Ureter (tissue), 1 donor: ENCODE measurements at places on chromosomes 5 and 9.

DNA sequence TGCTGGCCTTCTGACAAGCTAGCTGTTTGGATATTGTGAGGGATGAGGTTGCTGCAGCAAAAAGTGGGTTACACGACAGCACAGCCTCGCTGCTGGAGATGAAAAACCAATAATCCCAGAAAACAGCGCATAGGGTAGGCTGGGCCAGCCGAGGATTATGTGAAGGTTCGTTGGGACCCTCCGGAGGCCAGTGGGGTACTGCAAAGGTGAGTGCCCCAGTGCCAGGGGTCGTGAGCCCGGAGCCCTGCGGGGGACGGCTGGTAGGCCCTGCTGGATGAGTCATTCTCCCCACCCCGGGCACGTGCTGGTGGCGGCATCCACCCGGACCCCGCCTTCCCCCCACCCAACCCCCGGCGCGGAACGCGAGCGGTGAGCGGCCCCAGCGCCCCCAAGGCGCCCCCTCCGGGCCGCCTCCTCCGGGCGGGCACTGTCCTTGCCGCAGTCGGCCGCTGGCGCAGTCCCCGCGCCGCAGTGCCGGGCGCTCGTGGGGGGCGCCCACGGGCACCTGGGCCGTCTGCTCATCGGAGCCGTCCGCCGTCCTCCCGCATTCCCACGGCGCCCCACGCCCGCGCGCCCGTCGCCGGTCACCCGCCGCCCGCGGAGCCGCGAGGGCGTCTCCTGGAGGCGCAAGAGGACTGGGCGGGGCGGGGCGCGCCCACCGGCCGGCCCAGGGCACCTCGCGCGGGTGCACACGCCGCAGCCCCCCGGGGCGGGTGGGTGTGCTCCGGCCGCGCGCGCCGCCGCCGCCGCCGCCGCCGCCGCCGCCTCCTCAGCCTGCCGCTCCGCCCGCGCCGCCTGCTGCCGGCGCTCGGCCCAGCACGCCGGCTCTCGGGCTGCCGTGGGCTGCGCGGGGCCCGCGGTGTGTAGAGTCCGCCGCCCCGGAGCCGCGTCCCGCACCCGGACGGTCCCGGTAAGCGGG, at the start of gene PHF24:
PHF24 (plus strand) TSS at position 794 of the 919 bp plus-strand sequence. CDS start 13,014 bp downstream, outside the sequence.
- DNase-seq: no peak

DNA sequence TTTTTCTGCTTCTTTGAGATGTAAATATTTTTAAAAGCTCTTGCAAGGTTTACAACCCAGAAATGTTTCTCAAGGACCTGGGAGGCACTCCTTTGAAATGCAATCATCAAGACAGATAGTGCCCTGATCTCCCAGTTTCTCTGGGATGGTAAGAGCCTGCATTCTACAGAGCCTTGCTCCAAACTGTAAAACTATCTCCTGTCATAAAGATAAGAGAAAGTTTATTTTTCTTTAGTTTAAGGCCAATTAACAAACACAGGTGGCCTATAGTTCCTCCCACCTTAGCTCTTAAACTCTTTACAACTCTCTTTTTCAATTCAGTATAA, 1231.1 kb upstream of the NUDT12 start:
- DNase-seq: no peak

GRCh38 chr9:13588151-13589033, 308.9 kb upstream of the MPDZ start:
- no peak for DNase-seq

DNA sequence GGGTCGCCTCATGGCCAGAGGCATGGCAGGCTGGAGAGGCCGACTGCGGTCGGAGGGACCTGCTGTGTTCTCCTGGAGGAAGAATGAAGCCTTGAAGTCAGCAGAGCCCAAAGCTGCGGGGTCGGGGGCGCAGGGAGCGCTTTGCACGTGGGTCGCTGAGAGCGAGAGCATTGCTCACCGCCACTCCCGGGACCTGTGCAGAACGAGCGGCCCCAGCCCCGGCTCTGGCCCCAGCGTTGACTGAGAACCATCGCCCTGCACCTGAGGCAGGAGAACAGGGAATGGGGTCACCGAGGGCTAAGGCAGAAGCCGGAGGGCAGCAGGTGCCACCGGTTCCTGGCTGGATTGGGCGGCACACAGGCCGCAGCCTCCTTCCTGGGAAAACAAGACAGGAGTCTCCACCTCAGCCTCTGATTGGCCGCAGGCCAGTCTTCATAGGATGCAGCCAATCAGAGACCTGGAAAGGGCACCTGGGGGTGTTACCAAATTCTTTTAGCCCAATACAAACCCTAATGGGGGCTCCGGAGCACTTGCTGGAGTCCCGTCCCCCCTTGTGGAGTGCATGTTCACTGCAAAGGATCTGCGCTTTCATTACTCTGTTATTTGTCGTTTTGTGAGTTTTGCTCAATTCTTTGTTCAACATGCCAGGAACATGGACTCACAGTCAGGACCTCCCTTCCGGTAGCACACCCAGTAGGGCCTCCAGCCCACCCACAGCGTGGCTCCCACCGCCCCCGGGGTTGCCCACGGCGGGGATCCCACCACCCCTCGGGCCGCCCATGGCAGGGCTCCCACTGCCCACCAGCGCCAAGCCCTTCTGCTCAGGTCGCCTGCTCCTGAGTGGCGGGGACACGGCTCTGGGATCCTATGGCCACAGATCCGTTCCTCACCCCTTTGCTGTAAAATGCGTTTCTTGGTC, 24.7 kb upstream of the SLC6A19 start:
- DNase-seq: no peak

DNA sequence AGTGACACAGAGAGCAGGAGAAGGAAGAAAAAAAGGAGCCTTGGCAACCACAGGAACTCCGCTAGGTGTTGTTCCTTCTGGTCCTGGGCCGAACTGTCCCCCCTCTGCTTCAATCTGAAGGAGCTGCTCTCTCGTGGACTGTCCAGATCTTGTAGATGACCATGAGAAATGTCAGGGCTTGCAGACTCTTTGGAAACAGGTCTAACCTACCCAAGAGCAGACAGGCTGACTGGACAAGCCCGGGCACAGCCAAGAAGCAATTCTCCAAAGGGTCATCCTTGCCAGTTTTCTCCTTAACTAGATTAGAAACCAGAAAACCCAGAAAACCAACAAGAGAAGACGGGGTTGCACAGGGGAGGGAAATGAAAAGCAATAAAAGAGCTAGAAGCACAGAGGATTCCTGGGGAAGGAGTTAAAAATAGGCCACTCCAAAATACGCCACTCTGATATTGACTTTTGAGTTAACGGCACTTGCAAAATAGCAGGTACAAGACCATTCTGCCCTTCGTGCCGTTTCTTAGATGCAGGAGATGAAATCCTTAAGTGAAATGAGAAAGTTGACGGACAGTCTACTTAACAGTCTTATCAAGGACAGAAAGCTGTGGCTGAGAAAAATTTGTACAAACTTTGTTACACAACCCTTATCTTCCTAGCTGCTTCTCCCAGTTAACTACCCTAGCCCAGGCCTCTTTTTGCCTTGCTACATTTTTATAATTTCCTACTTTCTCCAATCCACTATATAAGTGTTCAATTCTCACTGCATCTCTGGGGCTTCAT, 5.8 kb downstream of the GCNT4 start:
- DNase-seq: no peak

- no peak for DNase-seq
These were observed 249.1 kb upstream of the SMARCA2 start for GRCh38 chr9:1766042-1766441.

- DNase-seq: no peak
These were observed 111.3 kb downstream of the LPAR1 start for GRCh38 chr9:110926828-110927487.

- no peak for DNase-seq
These were observed 57.5 kb downstream of the COL27A1 start for GRCh38 chr9:114212826-114213225.

GRCh38 chr5:38468202-38468673, 88.2 kb downstream of the LIFR start:
- DNase-seq: no peak

- DNase-seq: peak; percentile 82
These were observed 141.5 kb downstream of the OSTF1 start for GRCh38 chr9:75229605-75230332.

- DNase-seq: peak; percentile 46
These were observed 11.0 kb upstream of the ERMP1 start for GRCh38 chr9:5843794-5844471.

DNA sequence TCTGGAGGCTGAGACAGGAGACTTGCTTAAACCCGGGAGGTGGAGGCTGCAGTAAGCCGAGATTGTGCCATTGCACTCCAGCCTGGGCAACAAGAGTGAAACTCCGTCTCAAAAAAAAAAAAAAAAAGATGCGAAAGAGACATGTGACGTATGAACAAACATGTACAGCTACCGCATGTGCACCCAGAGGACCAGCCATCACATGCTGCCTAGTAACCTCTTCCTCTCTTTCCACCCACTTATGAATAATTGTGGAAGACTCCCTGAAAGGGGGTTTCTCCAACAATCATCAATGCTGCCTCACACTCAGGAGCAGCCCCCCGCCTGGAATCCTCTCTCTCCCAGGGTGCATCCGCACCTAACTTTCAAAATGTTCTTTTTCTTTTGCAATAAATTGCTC, 2.2 kb downstream of the SARDH start:
- DNase-seq: peak; percentile 12
